ENCODE measurements at places on chromosomes 5 and 9.

- DNase-seq, result no peak
Measured at GRCh38 chr5:38494763-38495162, 61.7 kb downstream of the LIFR start.

DNA sequence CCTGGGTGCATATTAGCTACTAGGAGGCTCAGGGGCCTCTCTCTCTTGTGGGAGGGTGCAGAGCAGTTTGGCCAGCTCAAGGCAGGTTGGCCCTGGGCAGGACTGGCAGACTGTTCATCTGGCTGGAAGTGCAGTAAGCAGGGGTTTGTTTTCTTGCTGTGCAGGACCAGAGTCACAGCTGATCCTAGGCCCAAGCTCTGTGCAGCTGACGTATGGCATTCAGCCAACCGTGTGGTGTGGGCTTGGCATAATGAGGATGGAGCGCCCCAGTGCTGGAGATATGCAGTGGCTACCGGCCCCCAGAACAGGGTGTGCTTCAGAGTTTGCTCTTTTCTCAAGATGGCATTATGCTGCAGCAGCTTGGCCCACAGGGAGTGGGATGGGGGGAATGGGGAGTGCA, 31.0 kb upstream of the PHF24 start:
- DNase-seq, result no peak

- DNase-seq, result no peak
Measured at GRCh38 chr9:93574900-93575795, 1.2 kb upstream of the PHF2 start.

GRCh38 chr5:170235876-170236864, 3.4 kb downstream of the C5orf58 start:
- no peak for DNase-seq

DNA sequence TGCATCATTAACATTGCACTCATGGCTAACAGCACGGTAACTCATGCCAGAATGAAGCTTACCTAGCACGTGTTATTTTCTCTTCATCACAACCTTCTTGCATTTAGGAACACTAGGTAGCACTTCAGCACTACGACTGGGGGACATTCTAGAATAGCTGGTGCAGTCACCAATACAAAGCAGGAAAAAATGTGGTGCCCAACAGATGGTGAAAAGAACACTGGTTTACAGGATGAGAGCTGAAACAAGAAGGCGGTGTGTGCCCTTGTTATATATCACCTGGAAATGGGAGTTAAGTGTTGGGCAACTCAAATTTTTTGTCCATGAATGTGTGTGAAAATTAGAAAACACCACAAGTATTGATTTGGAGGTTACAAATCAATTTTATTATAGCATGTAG, 30.0 kb downstream of the GALNT12 start:
- DNase-seq, result no peak

DNA sequence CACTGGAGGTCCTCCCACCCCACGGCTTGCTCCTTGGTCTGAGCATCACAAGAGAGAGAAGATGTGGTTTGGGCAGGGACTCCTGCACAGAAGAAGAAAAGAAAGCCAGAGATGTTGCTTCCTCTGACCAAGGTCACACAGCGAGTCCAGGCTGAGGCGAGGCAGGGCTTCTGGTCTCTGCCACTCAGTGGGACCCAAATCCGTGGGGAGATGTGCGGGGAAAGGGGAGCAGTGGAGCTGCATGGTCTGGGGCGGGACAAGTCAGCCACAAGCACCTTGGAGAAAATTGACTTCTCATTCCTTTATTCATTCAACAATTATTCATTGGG, 150.9 kb downstream of the C9orf50 start:
- no peak for DNase-seq

DNA sequence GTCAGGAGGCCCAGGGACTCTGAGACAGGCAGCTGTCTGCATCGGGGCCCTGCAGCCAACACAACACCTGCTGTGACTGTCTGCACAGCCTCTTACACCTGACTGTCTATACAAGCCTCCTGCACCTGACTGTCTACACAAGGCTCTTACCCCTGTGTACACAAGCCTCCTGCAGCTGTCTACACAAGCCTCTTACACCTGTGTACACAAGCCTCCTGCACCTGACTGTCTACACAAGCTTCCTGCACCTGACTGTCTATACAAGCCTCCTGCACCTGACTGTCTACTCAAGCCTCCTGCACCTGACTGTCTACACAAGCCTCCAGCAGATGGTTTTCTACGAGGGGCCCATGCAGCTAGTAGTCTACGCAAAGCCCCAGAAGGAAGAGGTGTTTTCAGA, 18.6 kb downstream of the IRX2 start:
- DNase-seq, result no peak

DNA sequence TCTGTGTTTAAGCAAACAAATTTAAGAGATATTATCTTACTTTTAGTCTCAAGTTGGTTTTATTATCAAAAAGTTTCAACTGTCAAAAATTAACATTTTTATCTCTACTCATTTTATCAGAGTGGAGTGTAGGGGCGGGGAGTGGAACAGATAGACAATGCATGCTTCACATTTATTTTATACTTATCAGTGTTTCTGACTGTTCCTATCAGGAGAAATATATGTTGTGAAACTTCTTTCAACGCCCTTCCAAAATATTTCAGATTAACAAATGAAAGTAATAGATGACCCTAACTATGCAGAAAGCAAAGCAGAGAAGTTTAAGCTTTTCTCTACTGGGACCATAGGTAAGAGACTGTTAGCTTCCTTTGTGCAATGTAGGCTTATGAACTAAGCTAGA, 44.9 kb upstream of the MAST4 start:
- DNase-seq, result no peak

- no peak for DNase-seq
Measured at GRCh38 chr9:70563431-70564204, 149.2 kb upstream of the KLF9 start.

DNA sequence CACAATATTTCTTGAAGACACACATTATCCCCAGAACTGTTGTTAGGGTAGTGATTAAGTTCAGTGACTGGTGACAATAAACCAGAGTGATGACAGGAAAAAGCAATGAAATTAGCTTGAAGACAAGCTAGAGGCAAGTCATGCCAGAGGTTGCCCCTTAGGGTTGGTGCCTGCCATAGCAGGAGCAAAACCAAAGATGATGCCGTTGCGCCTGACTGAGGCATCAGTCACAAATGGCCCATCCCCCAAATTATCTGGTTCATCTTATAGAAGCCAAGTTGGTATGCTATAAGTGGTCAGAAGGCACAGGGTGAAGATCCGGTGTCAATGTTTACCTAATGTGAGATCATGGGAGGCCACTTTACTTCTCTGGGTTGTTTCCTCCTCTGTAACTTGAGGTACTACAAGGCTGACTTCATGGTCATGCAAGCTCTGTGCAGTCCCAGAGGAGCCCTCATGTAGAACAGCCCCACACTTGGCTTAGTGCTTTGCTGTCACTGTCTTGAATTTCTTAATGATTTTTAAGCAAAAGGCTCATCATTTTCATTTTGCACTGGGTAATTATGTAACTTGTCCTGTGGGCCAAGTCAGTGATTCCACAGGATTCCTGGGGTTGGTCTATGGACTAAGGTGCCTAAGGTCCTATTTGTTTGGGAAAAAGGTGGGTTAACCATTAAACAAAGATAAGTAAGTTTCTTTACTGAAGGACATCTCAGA, 211.3 kb downstream of the MAN2A1 start:
- no peak for DNase-seq

DNA sequence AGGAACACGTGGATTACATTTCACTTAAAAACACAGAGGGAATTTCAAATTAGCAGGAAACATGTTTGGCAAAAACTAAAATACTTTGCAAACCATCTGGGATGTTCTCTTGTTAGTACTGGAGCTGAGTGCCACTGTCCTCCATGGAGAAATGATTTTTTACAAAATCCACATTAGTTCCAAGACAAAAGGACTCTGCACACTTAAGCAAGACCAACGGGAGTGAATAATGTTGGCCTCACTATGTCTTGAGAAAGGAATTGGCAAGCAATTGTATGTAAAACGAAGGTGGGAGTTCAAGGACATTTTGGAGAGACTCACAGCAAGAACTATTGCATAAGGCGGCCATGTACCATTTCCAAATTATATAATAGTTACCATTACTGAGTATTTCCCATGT, 547.5 kb downstream of the EBF1 start:
- no peak for DNase-seq

GRCh38 chr5:77898385-77898784, 122.2 kb upstream of the TBCA start:
- peak; percentile 61 for DNase-seq

DNA sequence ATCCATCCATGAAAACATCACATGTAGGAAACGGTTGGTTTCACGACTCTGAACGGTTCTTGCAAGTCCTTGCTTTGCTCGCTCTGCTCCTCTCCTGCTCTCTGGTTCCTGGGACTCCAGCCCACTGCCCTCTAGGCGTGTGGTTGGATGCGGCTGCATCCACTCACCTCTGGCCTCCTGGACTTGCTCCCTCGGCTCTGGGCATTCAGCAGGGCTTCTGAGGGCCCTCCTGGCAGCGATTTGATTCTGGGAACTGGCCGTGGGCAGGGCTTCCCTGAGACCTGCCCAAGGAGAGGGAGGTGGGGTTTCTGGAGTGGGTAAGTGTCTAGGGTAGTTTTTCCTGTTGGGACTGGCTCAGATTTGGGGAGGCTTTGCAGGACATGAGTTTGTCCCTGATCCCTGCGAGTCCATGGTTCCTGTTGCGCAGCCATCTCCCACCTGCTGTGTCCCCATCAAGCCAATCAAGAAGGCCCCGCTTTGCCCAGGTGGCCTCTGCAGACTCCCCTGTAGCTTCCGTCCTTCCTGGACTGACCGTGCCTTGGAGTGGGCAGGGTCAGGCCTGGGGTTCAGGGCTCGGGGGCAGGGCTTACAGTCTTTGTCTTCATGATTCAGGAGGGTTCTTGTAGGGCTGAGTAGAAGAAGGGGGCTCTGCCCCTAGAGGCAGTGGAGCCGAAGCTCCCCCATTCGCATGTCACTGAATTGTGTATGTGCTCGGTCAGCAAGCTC, 192.3 kb downstream of the CACNA1B start:
- no peak for DNase-seq

DNA sequence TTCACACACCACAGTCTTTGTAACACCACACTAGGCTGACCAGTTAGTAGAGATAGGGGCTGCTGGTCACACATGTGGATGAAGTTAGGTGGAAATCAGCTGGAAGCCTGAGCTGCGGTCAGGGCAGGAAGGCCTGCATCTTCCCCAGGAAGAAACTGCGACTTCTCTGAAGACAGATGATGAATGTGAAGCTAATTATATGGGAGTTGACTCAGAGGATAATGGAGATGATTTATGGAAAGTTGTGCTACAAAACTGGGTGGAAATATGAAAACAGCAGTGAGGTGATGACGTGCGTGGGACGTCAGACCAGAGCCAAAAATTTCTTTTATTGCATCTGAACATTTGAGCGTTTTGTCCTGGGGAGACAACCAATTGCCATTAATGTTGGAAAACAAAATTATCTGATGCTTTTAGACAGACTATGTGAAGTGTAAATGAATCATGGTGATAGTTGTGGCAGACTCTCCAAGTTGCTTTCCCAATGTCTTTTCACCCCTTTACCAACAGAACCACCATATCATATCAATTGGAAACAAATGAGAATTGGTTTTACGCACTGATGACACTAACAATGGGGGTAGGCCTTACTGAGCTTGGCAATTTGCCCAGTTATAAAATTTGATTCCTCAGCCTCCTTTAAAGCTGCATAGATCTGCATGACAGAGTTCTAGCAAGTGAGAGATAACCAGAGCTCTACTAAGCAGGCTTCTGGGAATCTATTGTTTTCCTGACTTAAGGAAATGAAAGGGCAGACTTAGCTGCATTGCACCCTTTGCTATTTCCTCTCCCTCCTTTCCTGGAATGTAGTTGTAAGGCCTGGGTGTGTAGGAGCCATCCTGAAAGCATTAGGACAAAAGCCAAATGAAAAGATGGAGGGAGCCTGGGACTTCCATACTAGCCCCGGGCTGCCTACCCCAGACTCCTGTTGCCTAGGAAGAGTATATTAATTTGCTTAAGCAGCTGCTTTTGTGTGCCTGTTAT, 84.0 kb downstream of the RAB3C start:
- no peak for DNase-seq

DNA sequence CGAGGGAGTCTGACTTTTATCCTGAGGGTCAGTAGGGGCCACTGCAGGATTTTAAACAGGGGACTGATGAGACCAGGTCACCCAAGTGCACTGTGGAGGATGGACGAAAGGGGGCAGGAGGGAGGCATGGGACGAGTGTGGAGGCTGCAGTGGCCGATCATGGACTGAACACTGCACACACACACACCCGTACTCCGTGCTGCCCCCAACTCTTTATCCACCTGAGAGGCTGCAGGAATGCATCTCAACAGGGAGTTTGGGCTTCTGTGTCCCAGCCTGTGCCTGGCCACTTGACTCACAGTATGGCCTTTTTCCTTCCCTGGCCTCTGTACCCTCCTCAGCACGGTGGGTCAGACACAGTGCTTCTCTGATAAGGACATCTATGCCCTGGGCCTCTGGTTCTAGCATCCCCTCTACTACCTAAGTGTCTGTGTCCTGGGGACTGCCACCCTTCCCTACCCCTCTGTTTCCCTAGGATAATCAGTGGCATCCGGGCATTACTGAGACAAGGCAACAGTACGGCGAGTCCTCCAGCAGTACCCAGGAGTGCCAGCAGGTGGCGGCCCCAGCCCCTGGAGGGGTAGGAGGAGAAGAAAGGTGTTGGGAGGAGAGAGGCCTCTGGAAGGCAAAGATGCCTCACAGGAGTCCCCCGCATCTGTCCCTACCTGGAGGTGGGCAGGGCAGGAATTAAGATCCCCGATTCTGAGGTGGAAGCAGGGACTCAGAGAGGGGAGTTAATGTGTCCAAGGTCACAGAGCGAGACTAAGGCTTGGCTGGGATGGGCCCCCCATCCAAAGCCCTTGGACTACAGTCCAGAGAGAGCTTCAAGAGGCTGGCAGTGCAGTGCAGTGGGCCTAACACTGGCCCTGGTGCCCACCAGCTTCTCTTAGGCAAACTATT, 5.1 kb upstream of the CDX1 start:
- peak; percentile 70 for DNase-seq

GRCh38 chr5:157976429-157976828, 117.5 kb upstream of the CLINT1 start:
- DNase-seq, result no peak

- no peak for DNase-seq
Measured at GRCh38 chr5:94360382-94361130, 257.8 kb downstream of the KIAA0825 start.

DNA sequence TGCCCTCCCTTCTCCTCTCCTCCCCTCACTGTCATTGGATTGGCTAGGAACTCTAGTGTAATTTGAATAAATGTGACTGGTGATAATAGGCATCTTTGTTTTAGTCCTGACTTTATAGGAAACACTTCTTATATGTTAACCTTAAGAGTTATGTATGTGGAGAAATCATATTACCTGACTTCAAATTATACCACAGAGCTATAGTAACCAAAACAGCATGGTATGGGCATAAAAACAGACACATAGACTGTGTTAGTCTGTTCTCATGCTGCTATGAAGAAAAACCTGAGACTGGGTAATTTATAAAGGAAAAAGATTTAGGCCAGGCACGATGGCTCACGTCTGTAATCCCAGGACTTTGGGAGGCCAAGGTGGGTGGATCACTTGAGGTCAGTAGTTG, 9.4 kb downstream of the MRRF start:
- DNase-seq, result no peak

DNA sequence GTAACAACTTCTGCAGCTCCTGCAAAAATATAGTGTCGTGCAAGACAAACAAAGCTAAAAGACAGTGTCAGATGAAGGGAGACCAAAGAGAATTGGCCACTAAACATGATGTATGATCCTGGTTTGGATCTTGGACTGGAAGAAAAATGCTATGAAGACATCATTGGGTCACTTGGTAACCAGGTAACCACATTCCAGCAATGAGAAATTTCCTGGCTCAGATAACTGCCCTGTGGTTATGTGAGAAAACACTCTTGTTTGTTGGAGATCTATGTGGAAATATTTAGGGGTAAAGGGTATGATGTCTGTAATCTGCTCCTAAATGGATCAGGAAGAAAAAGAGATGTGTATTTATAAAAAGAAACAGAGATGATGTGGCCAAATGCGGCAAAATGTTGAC, 45.5 kb upstream of the ANKRD33B start:
- DNase-seq, result no peak

All from hypothalamus (tissue), 51 donors.